ENCODE measurements at places on chromosomes 2 and 18. TPM values are rescaled to one million over a fixed set of nuclear protein-coding genes. Genes with fewer than 3 reads are reported as not detected.

GRCh38 chr18:24982831-24983230 lies 369.1 kb downstream of the ZNF521 start:
- DNase-seq: no peak

DNA sequence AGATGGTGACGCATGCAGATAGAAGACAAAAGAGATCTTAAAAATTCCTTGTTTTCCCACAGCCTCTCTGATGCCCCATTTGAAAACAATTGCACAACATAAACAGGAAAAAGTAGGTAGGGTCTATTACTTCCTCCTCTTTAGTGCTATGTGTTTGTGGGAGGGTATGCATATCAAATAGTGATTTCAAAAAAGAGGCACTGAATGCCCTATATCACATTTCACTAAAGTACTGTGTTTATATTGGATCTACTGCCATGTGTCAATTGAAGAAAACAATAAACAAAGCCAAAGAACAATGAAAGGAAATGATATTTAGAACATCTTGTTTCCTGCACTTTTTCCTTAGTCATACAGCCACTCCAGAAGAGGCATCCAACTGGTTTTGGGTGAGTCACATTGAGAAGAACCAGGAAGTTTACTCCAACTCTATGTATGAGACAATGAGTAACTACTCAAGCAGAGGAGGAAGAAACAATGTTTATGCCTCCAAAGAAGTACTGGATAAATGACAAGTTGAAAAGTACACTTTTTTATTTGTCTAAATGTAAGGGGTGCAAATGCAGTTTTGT lies 583.6 kb downstream of the FBXO15 start:
- DNase-seq: no peak

DNA sequence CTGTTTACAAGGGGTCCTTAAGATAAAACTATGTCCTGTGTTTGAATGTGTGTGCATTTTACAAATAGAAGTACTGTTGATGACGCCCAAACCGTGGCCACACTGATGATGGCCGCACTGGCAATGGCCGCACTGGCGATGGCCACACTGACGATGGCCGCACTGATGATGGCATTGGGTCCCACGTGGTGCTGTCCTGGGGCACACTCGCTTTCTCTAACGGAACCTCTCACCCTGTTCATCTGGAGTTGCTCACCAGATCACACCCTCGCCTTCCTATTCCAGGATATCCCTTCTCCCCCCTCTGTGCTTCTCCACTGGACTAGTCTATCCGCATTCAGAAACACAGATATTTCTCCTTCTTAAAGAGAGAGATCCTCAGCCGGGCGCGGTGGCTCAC lies 192.4 kb downstream of the EIPR1 start:
- no peak for DNase-seq

GRCh38 chr2:218259099-218259961 lies 1.5 kb upstream of the GPBAR1 start:
- no peak for DNase-seq

- peak; percentile 36 for DNase-seq
These were observed 122.8 kb downstream of the ARL4C start for GRCh38 chr2:234374150-234374508.

Gene CHRNG
- not detected for total RNA-seq
